ENCODE measurements at places on chromosomes 7 and 10.

DNA sequence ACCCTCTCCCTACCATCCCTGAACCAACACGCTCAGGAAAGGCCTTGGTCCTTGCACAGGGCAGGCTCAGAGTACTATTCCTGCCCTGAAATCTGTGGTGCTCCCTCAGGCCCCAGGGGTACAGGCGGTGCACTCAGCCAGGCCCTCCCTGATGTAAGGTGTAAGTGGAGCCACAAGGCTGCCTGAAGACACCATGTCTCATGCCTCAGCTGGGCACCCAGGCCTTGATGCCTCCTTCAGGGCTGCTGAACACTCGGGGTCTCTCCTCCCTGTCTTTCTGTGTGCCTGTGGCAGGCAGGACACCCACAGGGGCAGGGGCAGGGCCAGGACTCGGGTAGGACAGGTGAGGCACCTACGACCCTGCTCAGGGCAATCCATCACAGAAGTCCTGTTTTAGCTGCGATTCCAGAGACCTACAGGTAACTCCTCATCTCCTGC is 22.9 kb upstream of the ANTXRL start:
- DNase-seq = no peak

- DNase-seq = no peak
Observed at GRCh38 chr10:50480054-50481007, 143.4 kb downstream of the SGMS1 start.

- DNase-seq = no peak
Observed at GRCh38 chr7:111333010-111333409, 229.3 kb downstream of the IMMP2L start.

DNA sequence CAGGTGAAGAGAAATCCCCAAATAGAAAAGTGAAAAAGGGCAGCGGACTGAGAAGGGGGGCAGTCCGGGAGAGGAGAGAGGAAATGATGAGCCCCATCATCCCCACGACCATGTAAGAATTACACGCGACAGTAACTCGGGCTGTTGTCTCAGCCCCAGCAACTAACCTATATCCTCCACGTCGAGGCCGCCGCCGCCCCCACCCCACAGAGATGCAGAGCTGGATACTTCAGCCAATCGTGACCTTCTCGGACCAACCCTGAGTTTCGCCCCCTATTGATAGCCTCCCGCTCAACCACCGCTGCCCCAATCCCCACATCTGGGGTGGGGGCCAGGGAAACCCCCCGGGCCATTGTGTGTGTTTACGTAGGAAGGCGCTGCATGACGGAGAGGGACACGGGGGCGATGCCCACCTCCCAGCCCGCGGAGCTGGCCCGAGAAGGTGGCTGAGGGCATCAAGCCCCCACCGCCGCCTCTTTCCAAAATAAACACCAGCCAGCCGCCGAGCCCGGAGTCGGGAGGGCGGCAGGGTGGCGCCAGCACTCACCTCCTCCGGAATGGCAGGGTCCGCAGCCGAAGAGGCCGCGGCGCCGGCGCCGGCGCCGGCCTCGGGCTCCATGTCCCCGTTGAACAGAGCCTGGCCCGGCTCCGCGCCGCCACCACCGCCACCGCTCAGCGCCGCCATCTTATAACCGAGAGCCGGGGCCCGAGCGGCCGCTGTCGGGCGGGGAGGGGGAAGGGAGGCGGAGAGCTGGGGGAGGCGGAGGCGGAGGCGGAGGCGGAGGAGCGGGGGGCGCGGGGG is 509 bp downstream of the BRAF start:
- DNase-seq = peak; percentile 76

- DNase-seq = no peak
Observed at GRCh38 chr7:123655614-123656013, at the start of gene LMOD2. Gene LMOD2 (plus strand): TSS chr7:123655866. CDS start chr7:123655964, 98 bp downstream.

DNA sequence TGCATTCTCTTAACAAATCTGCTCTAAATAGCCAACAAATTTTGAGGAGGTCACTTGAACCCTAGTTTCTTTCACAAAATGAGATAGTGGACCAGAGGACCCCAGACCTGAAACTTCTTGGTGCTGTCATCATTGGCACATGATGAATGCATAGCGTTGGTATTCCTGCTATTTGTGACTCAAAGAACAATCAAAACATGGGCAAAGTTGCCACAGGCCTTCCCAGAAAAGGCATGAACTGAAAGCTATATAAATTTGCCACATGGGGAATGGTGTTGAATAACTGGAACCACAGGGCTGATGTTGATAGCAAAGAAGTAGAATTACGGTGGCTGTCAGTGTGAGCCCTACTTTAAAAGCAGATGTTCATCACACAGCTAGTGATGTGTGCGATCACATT is 219.9 kb upstream of the KMT2E start:
- DNase-seq = no peak

- DNase-seq = no peak
Observed at GRCh38 chr7:106260136-106260561, 24.6 kb downstream of the NAMPT start.

GRCh38 chr7:32204361-32205018 is 134.3 kb upstream of the PDE1C start:
- DNase-seq = no peak

DNA sequence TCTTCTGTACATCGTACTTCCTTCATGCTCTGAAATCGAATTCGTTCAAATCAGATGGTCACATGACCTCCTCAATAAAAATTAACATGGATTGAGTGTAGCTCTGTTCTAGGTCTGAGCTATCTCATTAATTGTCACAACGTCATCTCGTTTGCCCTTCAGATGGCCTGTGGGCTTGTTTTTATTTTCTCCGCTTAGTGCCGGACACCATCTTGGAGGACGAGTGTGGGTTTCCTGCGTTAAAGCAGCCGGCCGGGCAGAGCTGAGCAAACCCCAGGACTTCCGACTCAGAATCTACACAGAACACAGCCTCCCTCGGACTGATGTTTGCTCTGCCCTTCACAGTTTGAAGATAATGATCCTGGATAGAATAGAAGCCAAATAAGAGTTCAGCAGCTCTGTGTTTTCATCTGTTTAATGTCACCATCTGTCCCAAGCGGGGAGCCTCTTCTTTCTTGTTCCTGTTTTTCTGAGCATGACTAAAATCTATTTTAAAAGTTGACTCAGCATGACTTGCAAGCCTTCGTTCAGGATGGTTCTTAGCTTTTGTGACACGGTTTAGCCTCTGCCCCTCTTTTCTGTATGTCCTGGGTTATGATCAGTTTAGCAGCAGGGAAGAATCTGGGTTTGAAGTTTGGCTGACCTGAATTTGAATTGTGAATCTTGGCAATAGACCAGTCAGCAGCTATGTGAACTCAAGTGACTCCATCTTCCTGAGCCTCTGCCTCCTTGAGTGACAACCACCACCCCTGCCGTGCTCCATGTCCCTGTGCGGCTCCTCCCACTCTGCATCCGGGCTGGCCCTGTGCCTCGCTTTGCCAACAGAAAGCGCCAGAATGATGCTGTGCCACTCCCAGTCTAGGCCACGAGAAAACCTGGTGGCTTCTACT is 30.6 kb upstream of the GALNTL5 start:
- no peak for DNase-seq

GRCh38 chr7:134120405-134120804 is 6.7 kb upstream of the LRGUK start:
- no peak for DNase-seq

- DNase-seq = no peak
Observed at GRCh38 chr7:151814400-151815009, 62.4 kb downstream of the PRKAG2 start.

- DNase-seq = no peak
Observed at GRCh38 chr7:97008275-97008917, 3.0 kb downstream of the DLX6 start.

DNA sequence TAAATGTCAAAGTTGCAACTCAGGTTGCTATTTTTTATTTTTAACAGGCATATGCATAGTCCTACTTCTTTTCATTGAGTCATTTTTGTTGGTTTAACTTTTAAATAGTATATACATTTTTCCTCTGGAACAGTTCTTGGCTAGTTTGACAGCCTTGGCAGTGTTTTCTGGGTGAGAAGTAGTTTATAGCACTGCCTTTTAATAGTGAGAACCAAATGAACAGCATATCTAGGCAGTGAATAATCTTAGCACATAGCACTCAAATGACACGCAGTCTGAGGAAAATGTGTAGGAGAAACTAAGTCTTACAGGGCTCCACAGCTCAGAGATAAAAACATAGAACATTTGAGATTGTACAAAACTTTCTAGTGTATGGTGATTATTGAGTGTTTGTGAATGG is 265.5 kb upstream of the POT1 start:
- DNase-seq = no peak

GRCh38 chr7:70681469-70682350 is 450.2 kb upstream of the GALNT17 start:
- DNase-seq = no peak

- DNase-seq = no peak
Observed at GRCh38 chr7:24924375-24924774, 55.6 kb downstream of the OSBPL3 start.

- DNase-seq = no peak
Observed at GRCh38 chr7:77479536-77480088, 57.5 kb upstream of the PTPN12 start.

GRCh38 chr7:88358526-88358838 is 51.8 kb upstream of the STEAP4 start:
- DNase-seq = no peak

GRCh38 chr7:120564145-120564544 is 291.2 kb downstream of the KCND2 start:
- DNase-seq = no peak

DNA sequence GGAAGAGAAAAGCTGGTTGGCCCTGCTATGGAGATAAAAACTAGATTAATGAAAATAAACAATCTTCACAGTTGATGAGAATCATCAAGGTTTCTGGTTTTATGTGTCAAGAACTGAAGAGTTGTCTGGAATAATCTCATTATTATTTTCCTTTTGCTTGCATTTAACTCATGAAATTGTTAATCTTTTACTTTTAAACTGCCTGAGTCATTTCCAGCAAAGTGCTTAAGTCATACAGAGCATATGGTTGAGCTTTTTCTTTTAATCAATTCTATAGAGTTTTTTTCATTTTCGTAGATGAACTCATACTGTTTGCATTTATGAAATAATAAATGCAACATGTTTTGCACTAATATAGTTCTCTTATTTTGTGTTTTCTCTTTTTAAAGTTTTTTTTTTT is 747.9 kb downstream of the NXPH1 start:
- no peak for DNase-seq

GRCh38 chr10:3118641-3119091 is 51.3 kb downstream of the PFKP start:
- no peak for DNase-seq

DNA sequence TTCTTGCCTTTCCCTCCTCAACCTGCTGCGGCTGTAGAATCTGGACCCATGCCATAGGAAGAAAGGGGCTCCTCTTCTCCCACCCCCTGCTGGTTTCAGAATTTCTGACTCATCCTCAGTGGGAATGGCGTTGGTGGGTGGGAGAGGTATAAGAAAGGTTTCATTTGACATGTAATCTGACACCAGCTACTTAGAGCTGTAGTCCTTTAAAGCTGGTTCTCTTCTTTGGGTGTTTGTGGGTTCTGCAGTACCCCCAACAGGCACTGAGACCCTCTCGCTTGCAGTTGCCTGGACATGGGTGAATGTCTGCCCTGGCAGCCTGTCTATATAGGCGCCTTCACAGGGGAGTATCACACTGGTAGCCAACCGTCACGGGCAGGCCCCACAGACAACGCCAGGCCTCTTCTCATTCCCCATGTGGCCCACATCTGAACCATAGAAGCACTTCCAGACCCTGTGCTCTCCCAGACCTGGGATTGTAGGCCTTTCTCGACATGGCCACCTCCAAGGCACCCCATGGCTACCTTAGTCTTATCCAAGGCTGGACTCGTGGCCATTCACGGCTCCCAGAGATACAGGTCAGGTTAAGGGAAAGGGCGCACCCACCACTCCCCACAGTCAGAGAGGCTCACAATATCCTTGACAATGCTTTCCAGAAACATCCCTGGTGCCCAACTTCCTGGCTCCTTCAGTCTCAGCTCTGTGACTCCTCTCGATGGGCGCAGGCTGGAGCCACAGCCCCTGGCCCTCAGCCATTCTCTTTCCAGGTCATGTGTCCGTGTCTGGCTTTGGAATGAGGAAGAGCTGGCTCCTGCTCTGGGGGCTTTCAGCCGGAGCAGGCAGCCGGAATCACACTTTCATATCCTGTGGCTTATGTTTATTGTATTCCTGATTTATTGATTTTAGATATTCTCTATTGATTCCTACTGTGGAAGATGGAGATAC is 17.5 kb downstream of the ZNF862 start:
- DNase-seq = no peak

DNA sequence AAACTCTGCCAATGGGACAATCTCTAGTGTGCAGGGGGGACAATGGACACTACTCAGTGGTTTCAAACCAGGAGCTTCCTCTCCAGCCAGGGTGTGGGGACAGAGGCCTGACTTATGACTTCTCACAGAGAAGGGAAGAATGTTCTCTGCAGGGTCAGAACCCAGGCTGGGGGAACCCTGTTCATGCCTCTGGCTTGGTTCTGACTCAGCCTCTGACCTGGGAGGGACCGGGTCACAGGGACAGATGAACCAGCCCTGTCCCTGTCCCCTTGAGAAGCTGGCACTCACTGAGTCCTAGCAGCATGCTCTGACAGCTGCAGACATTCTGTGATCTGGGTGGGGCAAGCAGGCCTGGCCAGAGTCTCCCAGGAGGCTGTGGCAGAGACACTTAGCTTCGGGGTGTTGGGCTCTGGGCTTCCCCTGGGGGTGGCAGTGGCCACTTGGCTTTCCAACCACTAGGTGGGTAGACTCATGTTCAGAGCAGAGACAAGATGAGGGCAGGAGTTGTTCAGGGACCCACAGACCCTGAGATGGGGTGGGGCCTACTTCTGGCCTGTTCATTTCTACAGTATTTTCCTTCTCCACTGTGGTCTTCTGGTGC is 13.6 kb downstream of the TSPAN15 start:
- DNase-seq = no peak

GRCh38 chr7:132347123-132347522 is 229.1 kb downstream of the PLXNA4 start:
- no peak for DNase-seq

- DNase-seq = no peak
Observed at GRCh38 chr7:142884286-142884640, 1.3 kb downstream of the TRPV6 start.

- DNase-seq = no peak
Observed at GRCh38 chr10:7832060-7832459, 13.8 kb downstream of the TAF3 start.

GRCh38 chr10:84510121-84510520 is 181.7 kb downstream of the CCSER2 start:
- DNase-seq = no peak

DNA sequence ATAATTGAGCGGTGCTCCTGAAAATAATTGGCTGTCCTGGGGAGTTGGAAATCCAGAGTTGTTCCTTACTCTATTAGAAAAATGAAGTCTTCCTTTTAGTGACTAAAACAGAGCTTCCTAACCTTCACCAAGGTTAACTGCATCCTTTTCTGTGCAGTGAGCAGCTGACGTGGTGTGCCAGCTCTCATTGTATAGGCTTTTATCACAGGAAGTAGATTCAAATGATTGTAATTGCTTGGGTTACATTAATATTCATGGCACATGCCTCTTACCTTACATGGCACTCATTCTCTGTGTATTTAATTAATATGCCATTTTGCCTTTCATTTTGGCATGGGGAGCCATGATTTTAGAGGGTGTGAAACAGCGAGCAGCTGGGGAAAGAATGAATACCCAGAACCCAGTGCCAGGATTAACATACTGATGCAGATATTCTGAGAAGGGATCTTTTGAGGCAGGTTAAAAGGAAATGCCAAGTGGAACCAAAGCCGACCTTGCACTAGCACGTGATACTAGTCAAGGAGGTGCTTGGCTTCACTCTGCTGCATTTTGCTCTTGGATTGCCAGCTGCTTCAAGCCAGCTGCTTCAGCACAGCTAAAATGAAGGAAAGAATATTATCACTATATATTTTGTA is 115.3 kb downstream of the ST7 start:
- no peak for DNase-seq

GRCh38 chr10:22742678-22743077 is 28.3 kb upstream of the PIP4K2A start:
- no peak for DNase-seq
